ENCODE measurements at places on chromosomes 6 and 20.

DNA sequence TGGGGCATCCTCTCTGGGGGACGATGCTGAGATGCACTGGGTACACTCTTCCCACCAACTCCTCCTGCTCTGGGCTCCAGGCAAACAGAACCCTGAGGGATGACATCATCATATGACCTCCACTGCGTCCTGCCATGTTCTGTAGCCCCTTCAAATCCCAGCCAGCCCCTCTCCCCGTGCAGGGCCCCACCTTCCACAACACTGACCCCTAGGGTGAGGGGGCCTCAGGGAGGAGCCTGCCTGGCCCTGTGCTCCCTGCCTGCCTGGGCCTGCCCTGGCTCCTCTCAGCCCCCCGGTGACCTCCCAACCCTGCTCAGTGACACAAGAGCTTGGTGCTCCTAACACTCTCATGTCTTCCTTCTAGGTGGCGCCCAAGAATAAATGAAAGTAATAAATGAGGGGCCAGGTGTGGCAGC, 9.6 kb upstream of the SPDEF start:
- DNase-seq = no peak

DNA sequence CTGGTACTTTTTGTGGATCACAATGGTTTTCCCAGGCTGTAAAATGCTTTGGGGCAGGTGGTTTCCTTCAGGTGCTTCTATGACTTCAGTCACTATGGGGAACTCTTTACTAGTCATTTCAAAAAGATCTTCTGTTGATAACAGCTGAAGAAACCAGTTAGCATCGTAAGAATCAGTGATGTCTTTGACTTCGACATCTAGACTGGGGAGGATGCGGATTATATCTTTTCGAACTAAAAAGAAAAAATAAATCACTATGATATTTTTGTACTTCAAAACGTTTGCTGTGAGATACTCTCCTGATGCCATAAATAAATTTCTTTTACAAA, 87.2 kb downstream of the THEMIS start:
- DNase-seq = no peak

- no peak for DNase-seq
Measured at GRCh38 chr6:30820193-30820592, 64.1 kb upstream of the DDR1 start.

DNA sequence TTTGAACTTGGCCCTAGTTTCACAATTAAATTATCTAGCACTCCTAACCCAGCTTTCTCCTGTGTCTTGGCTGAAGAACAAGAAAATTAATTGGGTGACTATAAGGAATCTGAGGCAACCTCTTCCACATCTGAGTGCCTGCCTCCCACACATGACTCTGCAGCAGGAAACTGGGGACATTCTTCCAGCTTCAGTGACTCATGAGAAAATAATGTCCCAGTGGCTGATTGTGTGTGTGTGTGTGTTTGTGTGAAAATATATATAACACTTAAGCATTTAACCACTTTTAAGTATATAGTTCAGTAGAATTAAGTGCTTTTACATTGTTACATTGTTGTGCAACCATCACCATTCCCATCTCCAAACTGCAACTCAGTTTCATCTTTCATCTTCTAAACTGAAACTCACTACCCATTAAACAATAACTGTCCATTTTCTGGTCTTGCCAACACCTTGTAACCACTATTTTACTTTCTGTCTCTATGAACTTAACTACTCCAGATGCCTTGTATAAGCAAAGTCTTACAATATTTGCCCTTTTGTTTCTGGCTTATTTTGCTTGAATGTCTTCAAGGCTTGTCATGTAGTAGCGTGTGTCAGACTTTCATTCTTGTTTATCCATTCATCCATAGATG, 8.7 kb downstream of the TRIM38 start:
- no peak for DNase-seq

DNA sequence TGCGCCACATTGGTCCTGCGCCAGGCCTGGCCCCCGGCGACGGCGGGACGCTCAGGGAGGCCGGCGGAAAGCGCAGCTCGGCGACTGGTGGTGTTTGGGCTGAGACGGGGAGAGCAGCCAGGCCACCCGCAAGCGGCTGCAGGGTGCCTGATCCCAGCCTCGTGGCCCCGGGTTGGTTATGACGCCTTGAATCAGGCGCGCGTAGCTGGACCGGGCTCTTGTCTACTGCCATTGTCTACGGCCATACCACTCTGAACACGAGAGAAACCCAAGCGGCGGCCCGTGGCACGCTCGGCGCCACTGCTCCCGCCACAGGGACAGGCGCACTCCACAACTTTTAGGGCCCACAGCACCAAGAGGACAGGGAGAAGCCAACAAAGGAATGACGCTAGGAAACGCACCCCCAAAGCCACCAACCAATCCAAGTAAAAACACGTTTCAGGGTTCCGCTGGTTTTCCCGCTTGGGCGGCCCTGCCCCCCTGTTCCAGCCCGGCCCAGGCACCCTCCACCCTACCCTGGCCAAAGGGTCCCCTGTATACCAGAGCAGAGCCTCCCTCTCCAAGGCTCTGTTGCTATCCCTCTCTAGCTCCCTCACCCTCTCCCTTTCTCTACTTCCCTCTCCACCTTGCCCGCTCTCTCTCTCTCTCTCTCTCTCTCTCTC, 1849.3 kb upstream of the DEFB115 start:
- DNase-seq = no peak

Data from left forelimb (tissue), 1 donor.